ENCODE measurements at places on chromosomes 11 and 22.

GRCh38 chr11:128859563-128860441, 7.3 kb downstream of the KCNJ1 start:
- DNase-seq, result peak; percentile 31

GRCh38 chr11:8732748-8733241, 50.2 kb downstream of the RPL27A start:
- no peak for DNase-seq

DNA sequence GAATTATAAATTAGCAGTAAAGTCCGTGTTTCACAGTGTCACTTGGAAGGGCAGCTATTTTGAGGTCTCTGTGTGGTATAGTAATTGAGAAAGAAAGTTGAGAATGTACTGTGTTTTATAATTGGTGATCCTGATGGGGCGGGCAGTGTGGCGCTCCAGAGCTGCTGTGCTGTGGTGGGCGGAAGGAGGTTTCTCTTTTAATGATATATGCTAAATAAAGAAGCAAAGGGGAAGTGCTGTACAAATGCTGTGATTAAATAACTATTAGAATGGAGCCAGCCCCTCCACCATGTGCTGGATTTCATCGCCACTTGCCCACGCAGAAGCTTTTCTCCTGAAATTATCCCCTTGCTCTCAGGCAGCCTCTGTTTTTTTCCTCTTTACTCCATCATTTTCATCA, 24.6 kb downstream of the ATXN10 start:
- no peak for DNase-seq

- DNase-seq, result no peak
Observed at GRCh38 chr22:28095316-28096095, 176.4 kb upstream of the PITPNB start.

GRCh38 chr11:2582351-2582945, 117.3 kb downstream of the KCNQ1OT1 start:
- DNase-seq, result no peak

DNA sequence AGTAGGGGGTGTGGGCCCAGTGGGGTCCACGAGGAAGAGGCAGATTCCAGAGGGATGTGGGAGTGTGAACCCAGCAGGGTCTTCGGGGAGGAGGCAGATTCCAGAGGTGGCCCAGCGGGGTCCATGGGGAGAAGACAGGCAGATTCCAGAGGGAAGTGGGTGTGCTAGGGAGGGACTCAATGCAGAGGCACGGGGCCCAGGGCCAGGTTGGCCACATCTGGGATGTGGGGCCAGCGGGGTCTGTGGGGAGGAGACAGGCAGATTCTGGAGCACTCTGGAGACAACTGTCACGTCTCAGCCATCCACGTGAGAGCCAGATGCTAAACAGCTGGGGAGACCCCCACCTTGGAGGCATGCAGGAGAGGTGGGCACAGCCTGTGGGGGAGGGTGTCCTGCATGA, 582.6 kb downstream of the TBC1D22A start:
- DNase-seq, result no peak

- DNase-seq, result peak; percentile 90
Observed at GRCh38 chr11:128180441-128181087, 406.8 kb downstream of the ETS1 start.

GRCh38 chr22:19483481-19484244, 3.9 kb downstream of the CDC45 start:
- no peak for DNase-seq

DNA sequence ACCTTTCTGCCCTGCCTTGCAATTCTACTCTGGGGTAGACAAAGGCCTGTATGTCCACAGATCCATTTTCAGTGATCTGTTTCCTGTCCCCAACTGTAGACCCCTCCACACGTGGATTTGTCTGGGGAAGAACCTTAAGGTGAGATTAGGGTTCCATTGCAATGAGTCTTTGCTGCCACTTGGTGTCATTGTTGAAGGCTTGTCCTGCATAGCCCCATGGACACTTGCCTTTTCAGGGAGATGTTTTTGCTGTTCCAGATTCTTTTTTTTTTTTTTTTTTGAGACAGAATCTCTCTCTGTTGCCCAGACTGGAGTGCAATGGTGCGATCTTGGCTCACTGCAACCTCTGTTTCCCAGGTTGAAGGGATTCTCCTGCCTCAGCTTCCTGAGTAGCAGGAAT, 21.8 kb downstream of the SERPING1 start:
- no peak for DNase-seq

DNA sequence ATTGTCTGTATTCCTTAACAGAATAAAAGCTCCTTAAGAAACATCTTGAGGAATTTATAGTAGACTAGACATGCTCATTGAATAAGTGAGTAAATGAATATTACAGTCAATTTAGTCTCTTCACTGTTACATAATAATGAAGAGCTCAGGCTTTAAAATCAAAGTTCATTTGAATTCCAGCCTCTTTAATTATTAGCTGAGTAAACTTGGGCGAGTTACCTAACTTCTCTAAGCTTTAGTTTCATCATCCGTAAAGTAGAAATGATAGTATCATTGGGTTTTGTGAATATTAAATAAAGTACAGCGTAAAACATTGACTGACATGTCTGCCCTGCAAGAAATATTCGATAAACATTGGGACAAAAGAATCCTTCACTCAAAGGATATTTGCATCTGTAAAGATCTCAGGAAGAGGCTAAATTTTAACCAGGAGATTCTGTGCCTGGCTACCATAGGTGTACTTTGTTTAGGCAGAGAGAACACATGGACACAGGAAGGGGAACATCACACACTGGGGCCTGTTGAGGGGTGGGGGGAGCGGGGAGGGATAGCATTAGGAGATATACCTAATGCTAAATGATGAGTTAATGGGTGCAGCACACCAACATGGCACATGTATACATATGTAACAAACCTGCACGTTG, 15.2 kb upstream of the BBOX1 start:
- DNase-seq, result no peak

DNA sequence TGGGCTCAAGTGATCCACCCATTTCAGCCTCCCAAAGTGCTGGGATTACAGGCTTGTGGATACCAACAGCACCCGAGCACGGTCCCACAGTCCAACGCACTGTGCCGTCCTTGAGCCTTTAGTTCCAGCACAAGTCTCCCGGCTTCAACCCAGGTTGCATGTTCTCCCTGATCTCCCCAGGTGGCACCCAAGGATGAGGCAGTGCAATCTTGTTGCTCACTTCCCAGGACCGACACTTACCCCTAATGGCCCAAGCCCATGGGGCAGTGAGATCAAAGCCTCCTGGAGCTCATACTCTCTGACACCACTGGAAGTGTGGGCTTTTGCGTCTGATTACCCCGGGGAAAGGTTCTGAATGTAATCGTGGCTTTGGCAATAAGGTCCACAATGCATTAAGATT, 3.5 kb downstream of the PRAME start:
- DNase-seq, result no peak

DNA sequence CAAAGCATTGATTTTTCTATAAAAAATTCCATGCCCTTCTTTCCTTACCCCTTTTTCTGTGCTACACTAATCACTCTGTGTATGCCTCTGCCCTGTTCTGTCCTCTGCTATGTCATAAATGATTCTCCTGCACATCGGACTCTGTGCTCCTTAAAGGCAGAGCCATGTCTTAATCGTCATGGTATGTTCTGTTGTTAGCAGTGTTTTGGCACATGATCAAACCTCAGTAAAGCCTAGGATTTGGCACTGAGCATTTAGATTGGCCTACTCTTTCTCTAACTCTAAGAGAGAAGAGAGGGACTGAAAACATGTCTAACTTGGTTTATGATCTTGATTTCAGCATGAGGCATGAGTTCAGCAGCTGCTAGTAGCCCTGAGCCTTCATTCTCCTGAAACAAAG, 266.9 kb downstream of the AASDHPPT start:
- DNase-seq, result no peak

Data from DMS153 (cell line).